ENCODE measurements at places on chromosomes 3 and 15.

- no peak for DNase-seq
Observed at GRCh38 chr3:78995087-78995486, 772.7 kb downstream of the ROBO1 start.

DNA sequence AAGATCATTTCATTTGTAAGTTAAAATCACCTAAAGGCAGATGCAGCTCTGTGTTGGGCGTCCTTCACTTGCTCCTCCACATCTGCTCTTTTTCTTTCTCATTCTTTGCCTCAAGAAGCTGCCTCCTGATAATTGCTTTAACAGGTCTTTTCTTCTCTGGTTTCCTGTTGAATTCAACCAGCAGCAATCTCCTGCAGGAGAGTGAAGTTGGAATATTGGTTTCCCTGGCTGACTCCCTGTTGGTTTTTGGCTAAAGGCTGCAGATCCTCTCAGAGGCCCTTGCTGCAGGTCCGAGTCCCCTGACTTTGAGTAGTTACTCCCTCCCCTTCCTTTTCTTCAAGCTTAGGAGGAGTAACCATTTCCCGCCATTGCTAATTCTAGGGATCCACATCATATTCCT is 4.2 kb downstream of the TP63 start:
- no peak for DNase-seq

GRCh38 chr15:94673801-94674200 is 442.4 kb downstream of the MCTP2 start:
- DNase-seq, result no peak

DNA sequence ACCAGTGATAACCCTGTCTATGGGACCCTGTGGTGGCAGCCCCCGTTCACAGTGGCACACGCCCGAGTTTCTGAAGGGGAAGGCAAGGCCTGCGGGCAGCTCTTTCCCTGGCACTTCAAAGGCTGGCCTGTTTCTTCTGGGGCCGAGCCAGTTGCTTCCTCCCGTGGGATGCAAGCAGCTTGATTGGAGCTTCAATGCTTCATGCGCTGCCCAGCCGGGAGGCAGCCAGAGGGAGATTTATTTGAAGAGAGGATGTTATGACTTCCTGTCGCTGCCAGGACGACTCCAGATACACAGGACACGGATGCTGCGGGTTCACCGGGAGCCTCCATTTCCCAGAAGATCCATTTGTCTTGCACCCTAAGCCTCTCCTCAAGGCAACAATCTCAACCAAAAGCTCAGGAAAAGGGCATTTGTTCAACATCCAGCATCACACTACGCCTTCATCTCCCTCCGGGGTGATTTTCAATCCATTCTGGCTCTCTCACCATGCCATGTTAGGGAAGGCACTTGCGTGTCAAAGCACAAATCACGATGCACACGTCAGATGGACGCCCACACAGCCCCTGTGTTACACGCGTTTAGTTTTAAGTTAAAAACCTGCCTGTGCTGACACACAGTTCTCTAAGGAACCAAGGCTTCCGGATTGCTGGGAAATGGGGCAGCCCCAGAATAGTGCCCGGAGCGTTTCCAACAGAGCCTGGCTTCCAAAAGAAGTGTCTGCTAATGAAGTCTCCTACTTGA is 330.2 kb downstream of the OCA2 start:
- no peak for DNase-seq

- DNase-seq, result no peak
Observed at GRCh38 chr3:6602329-6602728, 258.6 kb upstream of the GRM7 start.

- peak; percentile 90 for DNase-seq
Observed at GRCh38 chr3:55750525-55750924, 263.4 kb upstream of the WNT5A start.

DNA sequence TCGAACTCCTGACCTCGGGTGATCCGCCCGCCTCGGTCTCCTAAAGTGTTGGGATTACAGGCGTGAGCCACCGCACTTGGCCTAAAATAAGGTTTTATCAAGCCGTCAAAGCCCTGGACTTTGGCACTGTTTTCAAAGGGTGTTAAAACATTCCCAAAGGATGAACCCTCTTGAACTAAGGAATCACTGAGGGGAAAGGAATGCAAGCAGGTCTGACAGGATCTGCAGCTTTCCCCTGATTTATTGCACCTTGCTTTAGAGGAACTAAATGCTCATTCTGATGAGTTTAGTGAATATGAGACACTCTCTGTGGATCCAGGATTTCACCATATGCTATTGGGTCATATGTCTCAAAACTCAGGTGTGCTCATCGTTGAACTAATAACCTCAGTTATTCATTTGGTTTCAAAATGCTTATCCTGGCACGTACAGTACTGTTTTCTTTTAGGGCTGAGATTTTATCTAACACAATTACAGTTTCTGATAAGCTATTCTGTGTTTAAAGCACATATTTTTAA is 63.0 kb upstream of the TSC22D2 start:
- peak; percentile 13 for DNase-seq

- no peak for DNase-seq
Observed at GRCh38 chr3:32406486-32407408, 15.1 kb downstream of the CMTM7 start.

All from AG08395 (cell line).